ENCODE measurements at places on chromosomes 2 and 18.

DNA sequence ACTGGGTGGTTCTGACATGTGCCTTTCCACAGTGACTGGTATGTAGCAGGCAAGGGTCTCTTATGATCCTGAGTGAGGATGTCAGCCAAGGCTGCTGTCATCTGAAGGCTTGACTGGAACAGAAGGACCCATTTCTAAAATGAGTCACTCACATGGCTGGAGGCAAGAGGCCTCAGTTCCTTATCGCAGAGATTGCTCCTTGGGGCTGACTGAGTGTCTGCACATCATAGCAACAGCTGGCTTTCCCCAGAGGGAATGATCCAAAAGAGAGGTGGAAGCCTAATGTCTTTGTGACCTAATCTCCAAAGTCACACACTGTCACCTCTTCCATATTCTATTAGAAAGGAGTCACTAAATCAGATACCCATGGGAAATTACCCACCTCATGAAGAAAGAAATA is 114.0 kb downstream of the NEDD4L start:
- no peak for DNase-seq

GRCh38 chr2:217254111-217254510 is 394.2 kb upstream of the TNP1 start:
- DNase-seq = no peak

GRCh38 chr18:51192696-51193095 is 4.8 kb downstream of the MEX3C start:
- DNase-seq = no peak

GRCh38 chr2:74712223-74713053 is 58.4 kb downstream of the SEMA4F start:
- DNase-seq = no peak

- DNase-seq = no peak
Observed at GRCh38 chr2:240603846-240604245, 17.3 kb downstream of the CAPN10 start.

DNA sequence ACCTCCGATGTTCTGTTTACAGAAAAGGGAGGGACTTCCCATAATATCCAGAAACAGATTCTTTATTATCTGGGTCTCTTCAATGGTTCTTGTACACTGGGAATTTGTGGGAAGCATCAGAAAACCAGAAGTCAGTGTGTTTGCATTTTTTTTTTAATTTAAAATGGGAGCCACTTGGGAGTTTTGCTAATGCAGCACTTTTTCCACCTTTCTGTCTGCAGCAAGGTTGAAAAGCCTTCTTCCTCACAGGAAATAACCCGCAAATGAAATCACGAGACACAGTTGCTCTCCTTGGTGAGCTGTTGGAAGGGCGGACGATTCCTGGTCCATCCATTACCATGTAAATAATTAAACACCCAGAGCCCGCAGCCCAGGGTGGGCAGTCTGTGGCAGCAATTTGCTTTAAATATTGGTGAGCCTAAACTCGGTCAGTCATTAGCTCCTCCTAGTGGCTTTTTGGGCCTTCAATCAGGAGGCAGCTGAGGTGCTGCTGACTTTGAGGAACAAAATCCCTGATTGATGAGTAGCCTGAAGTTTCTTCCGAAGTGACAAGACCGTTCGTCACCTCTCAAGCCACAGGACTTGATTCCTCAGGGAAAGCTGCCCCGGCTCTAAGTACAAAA is 471.5 kb downstream of the EPHA4 start:
- no peak for DNase-seq

DNA sequence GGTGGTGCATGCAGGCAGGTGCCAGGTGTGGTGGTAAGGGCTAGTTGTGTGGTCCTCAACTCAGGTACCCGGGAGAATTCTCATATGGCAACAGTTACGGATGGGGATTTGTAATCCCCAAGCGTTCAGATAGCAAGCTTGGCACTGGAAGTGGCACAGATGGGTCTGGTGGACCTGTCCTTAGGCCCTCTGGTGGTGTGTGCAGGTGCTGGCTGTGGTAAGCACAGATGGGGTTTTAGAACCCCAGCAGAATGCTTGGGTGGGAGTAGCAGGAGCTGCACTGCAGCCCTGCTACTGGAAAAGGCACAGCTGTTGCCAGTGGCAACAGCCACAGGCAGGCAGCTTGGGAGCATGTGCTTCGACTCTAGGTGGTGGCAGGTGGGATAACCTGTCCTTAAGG is 948.2 kb upstream of the FAM98A start:
- no peak for DNase-seq

GRCh38 chr2:100820523-100821254 is 750 bp downstream of the NPAS2 start:
- no peak for DNase-seq

GRCh38 chr2:55120634-55121359 is 70.5 kb upstream of the RTN4 start:
- no peak for DNase-seq

DNA sequence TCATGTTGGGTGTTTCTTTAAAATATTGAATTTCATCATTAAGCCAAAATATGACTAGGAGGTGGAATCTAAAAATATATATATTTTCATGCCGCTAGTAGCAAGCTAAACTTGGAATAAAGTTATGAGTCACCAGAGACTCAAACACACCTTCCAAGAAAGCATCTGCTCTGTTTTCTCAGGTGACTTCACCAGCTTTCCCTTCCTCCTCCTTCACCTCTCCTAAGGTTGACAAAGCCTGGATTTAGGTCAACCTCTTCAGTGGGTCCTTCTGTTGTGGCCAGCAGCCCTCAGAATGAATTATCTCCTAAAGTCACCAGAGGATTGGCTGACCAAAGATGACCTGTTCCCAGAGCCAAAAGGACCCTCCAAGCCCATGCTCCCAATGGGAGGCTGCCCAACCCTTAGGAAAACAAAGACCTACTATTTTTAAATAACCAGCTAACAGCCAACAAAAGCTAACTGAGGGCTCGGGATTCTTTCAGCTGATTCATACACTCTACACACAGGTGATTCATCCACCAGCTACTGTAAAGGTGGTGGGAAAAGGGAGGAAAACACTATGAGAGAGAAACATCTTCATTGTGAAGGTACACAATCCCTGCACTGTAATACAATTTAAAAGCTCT is 113.9 kb downstream of the MYO5B start:
- DNase-seq = no peak

DNA sequence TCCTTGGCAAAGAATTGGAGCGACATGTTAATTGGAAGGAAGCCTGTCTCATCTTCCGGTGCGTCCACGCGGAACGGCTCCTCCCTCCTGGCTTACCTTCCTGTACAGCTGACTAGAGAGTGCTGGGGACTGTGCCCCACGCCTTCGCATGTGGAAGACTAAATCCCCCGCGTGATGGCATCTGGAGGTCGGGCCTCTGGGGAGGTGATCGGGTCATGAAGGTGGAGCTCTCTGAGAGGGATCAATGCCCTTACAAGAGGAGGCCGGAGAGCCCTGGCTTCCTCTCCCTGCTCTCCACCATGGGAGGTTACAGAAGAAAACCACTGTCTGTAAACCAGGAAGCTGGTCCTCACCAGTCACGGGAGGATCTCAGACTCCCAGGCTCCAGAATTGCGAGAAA is 104.1 kb upstream of the OTOS start:
- no peak for DNase-seq

DNA sequence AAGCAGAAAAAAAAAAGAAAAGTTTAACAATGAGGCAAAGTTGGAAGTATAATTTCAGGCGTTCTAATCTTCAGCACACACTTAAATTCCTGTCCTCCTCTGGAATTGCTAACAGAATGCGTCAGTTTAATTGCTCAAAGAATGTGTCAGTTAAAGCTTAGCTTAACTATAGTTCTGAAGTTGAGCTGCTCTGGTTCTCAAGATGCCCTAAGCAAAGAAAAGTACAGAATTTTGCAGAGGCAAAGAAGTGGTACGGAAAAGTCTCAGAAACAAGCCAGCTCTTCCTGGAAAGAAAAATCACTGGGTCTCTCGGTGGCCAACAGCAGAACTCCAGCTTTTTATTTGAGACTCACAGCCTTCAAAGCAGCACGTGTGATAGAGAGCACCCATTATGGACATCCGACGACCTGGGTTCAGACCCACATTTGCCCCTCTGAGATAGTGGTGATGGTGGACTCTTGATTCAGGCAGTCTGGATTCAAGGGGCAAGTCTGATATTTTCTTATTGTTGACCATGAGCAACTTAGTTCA is 22.2 kb upstream of the MYO3B start:
- no peak for DNase-seq

DNA sequence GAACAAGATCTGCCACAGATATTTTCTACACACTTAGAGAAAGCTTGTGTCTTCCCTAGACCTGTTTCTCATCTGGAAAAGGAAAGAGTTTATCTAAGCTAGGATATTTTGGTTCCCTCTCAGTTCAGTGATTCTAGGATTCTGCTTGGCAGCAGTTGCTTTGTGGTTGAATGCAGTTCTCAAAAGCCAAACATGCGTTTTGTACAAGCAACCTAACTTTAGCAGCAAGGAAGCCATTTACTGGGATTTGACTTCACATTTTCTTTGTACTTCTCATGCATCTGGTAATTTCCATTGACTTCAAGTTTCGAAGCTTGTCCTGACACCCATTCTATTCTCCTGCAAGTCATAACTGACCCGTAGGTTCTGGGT is 33.3 kb downstream of the VSNL1 start:
- DNase-seq = no peak

GRCh38 chr2:176325732-176326131 is 56.5 kb downstream of the MTX2 start:
- no peak for DNase-seq

- DNase-seq = no peak
Observed at GRCh38 chr18:58860747-58861231, 3.9 kb upstream of the ZNF532 start.

GRCh38 chr2:215002500-215002899 is 135.9 kb downstream of the ABCA12 start:
- no peak for DNase-seq

DNA sequence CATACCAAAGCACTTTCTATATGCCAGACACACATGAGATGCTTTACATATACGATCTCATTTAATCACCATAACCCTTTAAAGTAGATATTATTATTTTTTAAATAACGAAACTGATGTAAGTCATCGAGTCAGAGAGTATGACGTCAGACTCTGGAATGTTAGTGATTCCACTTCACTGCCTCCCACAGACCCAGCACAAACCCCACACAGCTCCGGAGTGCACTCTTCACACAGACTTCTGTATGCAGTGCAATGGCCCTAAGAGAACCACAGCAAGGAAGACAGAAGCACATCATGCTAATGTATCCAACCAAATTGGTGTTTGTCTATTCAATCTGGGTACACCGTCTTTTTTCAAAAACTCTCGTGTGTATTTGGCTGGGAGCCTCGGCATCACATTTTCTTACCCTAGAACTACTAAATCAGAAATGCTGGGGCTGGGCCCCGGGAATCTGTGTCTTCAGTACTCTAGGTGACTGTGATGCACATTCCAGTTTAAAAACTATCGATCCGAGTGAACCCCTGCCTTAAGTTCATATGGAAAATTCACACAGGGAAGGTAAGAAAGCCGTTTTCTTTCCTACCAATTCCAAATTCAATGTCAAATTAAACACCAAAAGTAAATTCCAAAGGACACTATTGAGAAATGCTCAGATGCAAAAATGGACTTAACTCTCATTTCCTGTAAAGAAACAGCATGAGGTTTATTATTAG is 117.7 kb upstream of the ACVR1C start:
- DNase-seq = no peak

DNA sequence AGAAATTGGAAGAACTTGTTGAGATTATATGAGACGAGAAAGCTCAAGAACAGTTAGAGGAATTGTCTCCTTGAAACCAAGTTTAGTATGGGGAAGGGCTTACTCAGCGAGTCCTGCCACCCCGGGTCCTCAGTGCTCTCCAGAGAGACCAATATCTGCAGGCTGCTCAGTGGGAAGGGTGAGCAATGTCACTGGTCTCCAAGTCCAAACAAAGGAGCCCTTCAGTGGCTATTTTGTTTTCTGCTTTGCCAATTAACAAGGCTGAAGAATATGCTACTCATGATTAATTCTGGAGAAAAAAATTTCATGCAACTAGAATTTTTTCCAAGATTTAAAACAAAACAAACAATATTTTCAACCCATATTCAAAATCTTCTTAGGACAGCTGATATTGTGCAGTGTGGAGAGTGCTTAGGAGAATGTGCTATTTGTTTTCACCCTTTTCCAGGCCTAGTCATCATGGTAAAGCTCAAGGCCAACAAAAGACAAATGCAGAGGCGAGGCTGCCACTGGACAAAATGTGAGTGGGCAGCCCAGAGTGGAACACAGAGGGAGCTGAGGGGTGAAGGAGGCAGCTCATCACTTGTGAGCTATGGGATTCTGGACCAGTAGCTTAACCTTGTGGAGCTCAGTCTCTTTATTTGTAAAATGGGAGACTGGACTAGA is 83.8 kb upstream of the TMEM17 start:
- no peak for DNase-seq

DNA sequence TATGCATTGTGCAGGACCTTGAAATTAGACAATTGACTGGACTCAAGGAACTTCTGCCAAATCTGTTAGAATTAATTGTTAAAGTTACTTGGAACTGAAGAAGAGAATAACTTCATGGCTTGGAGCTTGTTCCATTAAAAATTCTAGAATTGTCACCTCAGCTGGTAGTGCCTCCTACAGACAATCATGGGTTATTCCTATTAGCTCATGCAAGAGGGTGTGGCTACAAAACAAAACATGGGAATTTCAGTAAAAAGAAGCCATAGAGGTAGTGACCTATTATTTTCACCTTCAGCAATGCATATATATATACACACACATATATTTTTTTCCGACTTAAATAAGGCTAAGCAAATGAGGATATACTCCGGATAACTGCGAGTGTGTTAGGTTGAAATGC is 181.9 kb upstream of the DTNA start:
- DNase-seq = no peak

GRCh38 chr2:58376592-58376991 is 135.5 kb upstream of the FANCL start:
- peak; percentile 41 for DNase-seq

DNA sequence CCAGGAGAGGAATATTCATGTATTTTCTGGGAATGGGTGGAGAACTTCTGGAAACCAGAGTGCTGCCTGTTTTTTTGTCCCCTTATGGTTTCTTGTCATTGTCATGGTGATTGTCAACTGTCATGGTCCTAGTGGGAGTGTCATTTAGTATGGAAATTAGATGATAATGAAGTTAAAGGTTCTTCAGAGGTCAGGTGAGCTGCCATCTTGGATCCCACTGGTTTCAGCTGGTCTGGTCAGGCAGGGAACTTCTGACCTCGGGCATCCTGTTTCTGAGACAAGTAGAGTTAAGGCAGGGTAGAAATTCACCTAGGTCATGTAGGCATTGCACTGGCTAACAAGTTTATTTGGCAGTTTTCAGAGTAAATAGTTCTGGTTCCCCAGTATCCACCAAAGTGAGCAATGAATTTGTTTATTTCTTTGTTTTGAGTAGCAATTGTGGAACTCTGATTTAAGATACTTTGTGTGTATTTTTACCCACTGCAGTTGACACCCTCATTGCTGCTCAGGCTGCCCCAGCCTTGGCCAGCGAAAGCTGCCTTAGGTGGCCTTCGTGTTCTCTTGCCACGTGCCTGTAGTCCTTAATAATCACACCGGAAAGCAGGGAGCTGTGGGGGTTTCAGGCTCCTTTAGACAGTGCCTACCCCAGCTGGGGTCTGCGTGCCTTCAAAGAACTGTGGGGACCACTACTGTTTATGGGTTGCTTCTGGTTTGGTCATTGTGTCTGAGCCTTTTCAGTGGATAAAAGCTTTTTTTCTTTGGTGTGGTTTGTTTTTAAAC is 48.7 kb downstream of the NCK2 start:
- DNase-seq = no peak

- no peak for DNase-seq
Observed at GRCh38 chr18:70355620-70356385, 67.0 kb downstream of the SOCS6 start.
